ENCODE measurements at places on chromosomes 7 and 10. TPM values are rescaled to one million over a fixed set of nuclear protein-coding genes. Genes with fewer than 3 reads are reported as not detected.
A peak's percentile ranks its signal among the peaks of the same experiment; 100 is the strongest.

The MOGAT3 gene
- polyA plus RNA-seq: not detected

The SHTN1 gene
- polyA plus RNA-seq: 2.9 TPM

The ZNF487 gene
- polyA plus RNA-seq: 9.6 TPM

The FEZF1 gene
- not detected for polyA plus RNA-seq

The KCNH2 gene
- polyA plus RNA-seq: 1.3 TPM

DNA sequence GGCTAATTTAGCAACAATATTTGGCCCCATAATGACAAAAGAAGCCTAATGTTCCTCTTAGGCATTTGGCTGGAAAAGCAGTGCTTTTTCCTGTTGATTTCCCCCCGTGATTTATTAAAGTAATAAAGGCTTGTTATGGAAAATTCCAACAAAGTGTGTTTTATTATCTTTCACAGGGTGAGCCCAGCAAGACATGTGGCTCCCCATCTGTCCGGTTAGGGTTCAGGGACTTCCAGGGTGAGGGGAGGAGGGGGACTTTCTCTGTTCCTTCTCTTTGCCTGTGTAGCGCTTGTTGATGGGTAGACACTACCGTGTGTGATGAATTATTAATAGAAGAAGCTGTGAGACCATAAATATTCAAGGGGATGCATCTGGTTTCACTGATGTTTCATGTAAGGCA, 39.0 kb downstream of the HTR5A start:
- no peak overlapping the region for H3K27ac ChIP-seq
- no peaks in the 10 kb centered on the region for H3K4me1 ChIP-seq
- H3K4me3 ChIP-seq: no peak overlapping the region
- no peaks in the 10 kb centered on the region for H3K36me3 ChIP-seq
- no peak for DNase-seq
- no peaks in the 10 kb centered on the region for H3K27me3 ChIP-seq

- H3K27me3 ChIP-seq: peaks cover 47% of the 10 kb centered on the region
- peak; percentile 80 for DNase-seq
- H3K36me3 ChIP-seq: no peaks in the 10 kb centered on the region
Measured at GRCh38 chr7:127252778-127253280, at the start of gene GRM8. Gene GRM8, minus strand, starts transcription at chr7:127252941.

- no peaks in the 10 kb centered on the region for H3K4me1 ChIP-seq
- no peaks in the 10 kb centered on the region for H3K36me3 ChIP-seq
- H3K27me3 ChIP-seq: no peaks in the 10 kb centered on the region
- H3K27ac ChIP-seq: no peak overlapping the region
- no peak for DNase-seq
Measured at GRCh38 chr7:123201901-123202300, 2.1 kb upstream of the SLC13A1 start.

DNA sequence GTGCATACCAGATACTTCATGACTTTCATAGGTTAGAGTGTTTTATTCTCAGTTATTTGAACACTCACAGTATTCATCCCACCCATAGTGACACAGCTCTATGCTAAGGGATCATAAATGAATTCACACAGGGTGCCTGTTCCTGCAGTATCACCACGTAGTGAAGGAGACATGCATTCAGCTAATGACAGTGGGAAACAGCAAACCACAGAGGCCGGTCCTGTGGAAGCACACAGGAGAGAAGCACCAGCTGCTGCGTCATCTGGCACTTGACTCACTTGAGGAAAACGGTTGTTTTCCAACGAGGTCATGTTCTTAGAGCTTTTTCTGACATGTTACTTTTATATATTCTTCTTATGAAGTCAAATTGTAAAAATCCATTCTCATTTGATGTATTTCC, 73.0 kb downstream of the UBE3C start:
- no peaks in the 10 kb centered on the region for H3K27me3 ChIP-seq
- H3K27ac ChIP-seq: no peak overlapping the region
- H3K36me3 ChIP-seq: peaks cover 12% of the 10 kb centered on the region
- H3K4me3 ChIP-seq: no peak overlapping the region

DNA sequence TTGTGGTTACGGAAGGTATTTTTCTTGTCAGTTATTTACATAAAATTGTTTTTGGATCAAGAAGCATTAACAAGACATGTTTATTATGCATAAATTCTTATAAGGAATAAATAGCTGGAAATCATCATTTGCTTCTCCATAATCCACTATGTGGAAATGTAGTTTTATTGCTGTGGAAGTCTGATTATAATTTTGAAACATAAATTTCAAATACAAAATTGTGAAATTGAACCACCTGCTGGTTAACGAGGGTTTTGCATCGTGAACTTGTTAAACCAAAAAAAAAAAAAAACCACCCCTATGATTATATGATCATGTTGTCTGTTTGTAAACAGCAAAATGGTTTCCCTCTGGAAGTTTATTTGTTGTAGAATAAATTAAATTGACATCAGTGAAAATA, 25.9 kb downstream of the ABRAXAS2 start:
- H3K4me1 ChIP-seq: no peaks in the 10 kb centered on the region
- no peaks in the 10 kb centered on the region for H3K27me3 ChIP-seq

DNA sequence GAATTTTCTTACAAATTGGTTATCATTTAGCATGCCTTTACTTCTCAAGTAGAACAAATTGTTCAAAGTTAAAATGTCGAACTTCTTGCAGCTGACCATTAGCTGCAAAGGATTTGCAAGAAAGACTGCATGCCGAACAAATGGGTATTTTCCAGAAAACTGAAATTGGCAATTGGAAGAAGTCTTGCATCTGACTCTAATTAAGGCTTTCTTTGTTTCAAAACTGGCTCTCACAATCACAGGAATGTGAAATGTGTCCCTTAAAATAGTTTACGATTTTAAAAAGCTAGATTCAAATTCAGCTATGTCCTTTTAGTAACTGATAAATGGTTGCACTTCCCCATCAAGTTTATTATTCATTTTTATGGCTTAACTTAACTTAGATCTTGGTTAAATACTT, 207.9 kb downstream of the ARL4A start:
- no peak for DNase-seq
- H3K27me3 ChIP-seq: no peaks in the 10 kb centered on the region
- no peaks in the 10 kb centered on the region for H3K4me1 ChIP-seq
- no peak overlapping the region for H3K4me3 ChIP-seq
- H3K36me3 ChIP-seq: no peaks in the 10 kb centered on the region
- H3K27ac ChIP-seq: no peak overlapping the region

GRCh38 chr10:13001041-13001886, at the start of gene CCDC3:
Gene CCDC3, minus strand, starts transcription at chr10:13001713. Its CDS starts 143 bp downstream, at chr10:13001570.
- H3K27me3 ChIP-seq: peaks cover 26% of the 10 kb centered on the region
- no peaks in the 10 kb centered on the region for H3K36me3 ChIP-seq
- H3K27ac ChIP-seq: no peak within 1 kb of the TSS
- H3K4me3 ChIP-seq: peak within 1 kb of the TSS; percentile 34
- no peak for DNase-seq
- no peaks in the 10 kb centered on the region for H3K4me1 ChIP-seq

DNA sequence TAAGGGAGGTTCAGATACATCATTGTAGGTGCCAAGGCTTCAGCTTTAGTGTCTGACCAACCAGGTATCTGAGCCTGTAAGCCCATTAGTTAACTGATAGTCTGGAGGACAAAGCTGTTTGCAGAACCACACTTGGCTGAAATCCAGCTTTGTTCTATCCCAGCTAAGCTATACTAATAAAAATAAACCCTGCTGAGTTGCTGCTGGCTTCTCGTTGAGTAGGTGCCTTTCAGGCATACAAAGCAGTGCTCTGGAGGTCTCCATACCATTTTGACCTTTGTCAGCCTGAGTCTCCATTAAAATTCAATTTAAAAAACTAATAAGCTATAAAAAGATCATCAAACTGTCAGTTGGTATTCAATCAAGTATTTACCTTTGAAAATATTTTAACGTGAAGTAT, 22.0 kb downstream of the CDCA7L start:
- no peak overlapping the region for H3K27ac ChIP-seq
- H3K36me3 ChIP-seq: no peaks in the 10 kb centered on the region
- H3K27me3 ChIP-seq: no peaks in the 10 kb centered on the region
- no peak for DNase-seq
- H3K4me3 ChIP-seq: no peak overlapping the region
- H3K4me1 ChIP-seq: no peaks in the 10 kb centered on the region

DNA sequence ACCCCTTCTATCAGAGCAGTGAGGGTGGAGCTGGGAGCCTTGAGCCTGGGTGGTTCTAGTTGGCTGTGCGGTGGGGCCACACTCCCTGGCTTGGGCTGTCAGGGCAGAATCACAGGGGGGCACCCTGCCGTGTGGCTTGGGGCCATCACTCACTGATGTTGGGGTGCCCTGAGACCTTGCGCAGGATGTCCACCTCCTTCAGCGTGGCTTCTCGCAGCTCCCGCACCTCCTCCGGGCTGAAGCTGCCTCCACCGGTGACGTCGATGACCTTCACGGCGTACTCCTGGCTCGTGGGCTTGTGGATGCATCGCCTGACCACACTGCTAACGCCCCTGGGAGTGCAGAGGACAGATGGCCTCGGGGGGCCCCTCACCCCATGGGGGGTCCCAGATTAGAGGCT, 5.3 kb downstream of the PHKG1 start:
- no peak overlapping the region for H3K4me3 ChIP-seq
- DNase-seq: peak; percentile 63
- H3K4me1 ChIP-seq: peaks cover 3% of the 10 kb centered on the region

DNA sequence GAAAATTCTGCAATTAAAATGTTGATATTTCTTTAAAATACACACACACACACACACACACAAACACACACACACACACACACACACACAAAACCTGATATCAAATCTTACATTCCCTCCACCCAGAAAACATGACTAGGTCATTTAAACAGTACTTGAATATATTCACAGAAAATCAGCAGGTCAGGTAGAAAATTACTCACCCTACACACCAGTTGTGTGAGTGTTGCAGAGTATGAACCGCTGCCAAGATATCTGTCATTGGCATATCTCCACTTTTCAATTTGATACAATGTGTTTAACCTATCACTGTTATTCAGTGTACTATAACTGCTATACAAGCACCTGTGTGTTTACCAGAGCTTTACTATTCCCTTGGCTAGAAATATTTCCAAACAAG, 283.6 kb upstream of the LRRTM3 start:
- H3K4me3 ChIP-seq: no peak overlapping the region
- H3K4me1 ChIP-seq: no peaks in the 10 kb centered on the region
- no peaks in the 10 kb centered on the region for H3K36me3 ChIP-seq
- DNase-seq: no peak

GRCh38 chr7:155471718-155472117, 13.8 kb downstream of the EN2 start:
- peaks cover 30% of the 10 kb centered on the region for H3K4me1 ChIP-seq
- no peak for DNase-seq
- no peaks in the 10 kb centered on the region for H3K36me3 ChIP-seq
- H3K27me3 ChIP-seq: peaks cover 97% of the 10 kb centered on the region

- H3K4me3 ChIP-seq: no peak overlapping the region
- no peaks in the 10 kb centered on the region for H3K36me3 ChIP-seq
- DNase-seq: no peak
Measured at GRCh38 chr10:60288256-60288655, 101.4 kb downstream of the ANK3 start.

All from spleen (tissue), 13 donors.